ENCODE measurements at places on chromosomes 2 and 18. TPM values are rescaled to one million over a fixed set of nuclear protein-coding genes. Genes with fewer than 3 reads are reported as not detected.

DDX1 gene
- 75.4 TPM for total RNA-seq

PTH2R gene
- 0.45 TPM for total RNA-seq

M1AP gene
- total RNA-seq, result 1.1 TPM

ZSWIM2 gene
- total RNA-seq, result not detected

CCDC102B gene
- total RNA-seq, result 16.5 TPM

CSRNP3 gene
- total RNA-seq, result 8.3 TPM

REG1A gene
- total RNA-seq, result 3.7 TPM

SLC9A2 gene
- total RNA-seq, result not detected

CDH2 gene
- total RNA-seq, result 11.1 TPM

LCT gene
- total RNA-seq, result 0.04 TPM

SNED1 gene
- 148 TPM for total RNA-seq

RMND5A gene
- 43.6 TPM for total RNA-seq

CCBE1 gene
- 0.67 TPM for total RNA-seq

MGAT4A gene
- 46.0 TPM for total RNA-seq

All from sciatic nerve (tissue), 2 donors.